Ecto neural progenitor cell (in vitro differentiated cells): ENCODE measurements at places on chromosomes 12 and 14.
A peak's percentile ranks its signal among the peaks of the same experiment; 100 is the strongest.

- DNase-seq: no peak
These were observed 12.1 kb downstream of the SLC10A1 start for GRCh38 chr14:69784942-69785341.

- peak; percentile 88 for DNase-seq
These were observed 45.6 kb upstream of the RIMBP2 start for GRCh38 chr12:130761537-130762318.

DNA sequence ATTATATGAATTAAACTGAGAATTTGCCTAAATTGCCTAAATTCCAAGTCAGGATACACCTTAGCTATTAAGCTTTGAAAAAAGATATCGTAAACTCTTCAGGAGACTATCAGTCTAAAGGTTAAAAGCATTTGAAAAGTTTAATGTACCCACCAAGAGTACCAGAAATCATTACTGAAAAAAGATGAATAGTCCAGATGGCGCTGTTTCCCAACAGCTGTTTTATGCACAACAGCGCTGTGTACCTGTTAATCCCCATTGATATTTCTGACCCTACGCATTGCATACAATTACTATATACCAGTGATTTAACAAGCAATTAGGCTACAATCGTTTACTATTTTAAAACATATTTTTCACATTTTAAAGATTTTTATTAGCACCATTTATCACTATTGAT lies 185.0 kb downstream of the PLCZ1 start:
- DNase-seq: no peak

- DNase-seq: peak; percentile 79
These were observed 1.5 kb upstream of the FZD10 start for GRCh38 chr12:130160711-130161231.

- DNase-seq: no peak
These were observed 20.2 kb downstream of the FGD4 start for GRCh38 chr12:32419520-32419960.

DNA sequence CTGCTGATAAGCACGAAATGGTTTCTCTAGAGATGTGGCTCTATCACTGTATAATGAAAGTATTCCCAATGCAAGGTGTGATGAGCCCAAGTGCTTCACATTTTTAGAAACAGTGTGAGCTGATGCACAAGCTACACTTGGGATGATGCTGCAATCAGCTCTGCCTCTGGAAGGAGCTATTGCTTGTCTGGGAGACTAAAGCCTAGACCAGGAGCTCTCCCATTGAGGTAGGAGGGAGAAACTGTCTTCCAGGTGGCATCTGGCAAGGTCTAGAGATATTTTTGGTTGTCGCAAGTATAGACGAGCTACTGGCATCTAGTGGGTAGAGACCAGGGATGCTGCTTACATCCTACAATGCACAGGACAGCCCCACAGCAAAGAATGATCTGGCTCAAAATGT lies 42.0 kb downstream of the HECTD4 start:
- no peak for DNase-seq

DNA sequence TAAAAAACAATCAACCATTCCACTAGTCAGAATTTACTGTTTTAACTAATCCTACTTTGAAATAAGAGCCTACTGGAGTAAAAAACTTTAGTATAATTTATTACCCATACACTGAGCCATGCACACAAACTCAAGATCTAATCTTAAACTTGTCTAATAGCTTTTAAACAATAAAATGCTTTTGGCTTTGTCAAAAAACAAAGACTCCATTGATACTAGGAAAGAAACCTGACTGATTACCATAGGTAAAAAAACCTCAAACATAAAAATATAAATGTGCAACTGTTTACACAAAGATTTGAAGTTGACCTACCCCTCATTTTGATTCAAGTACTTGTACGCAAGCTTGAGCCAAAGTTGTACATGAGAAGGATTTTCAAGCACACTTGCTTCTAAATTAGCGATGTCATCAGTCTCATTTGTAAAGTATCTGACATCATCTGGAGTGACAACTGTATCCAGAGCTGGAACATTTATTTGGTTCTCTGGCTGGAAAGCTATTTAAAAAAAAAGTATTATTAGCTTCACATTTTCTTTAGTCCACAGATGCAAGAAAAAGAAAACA lies 36.1 kb downstream of the ZFC3H1 start:
- no peak for DNase-seq

- peak; percentile 73 for DNase-seq
These were observed at the start of gene LRFN5 for GRCh38 chr14:41606532-41607303. TSS of gene LRFN5 (plus strand) at chr14:41606876.

DNA sequence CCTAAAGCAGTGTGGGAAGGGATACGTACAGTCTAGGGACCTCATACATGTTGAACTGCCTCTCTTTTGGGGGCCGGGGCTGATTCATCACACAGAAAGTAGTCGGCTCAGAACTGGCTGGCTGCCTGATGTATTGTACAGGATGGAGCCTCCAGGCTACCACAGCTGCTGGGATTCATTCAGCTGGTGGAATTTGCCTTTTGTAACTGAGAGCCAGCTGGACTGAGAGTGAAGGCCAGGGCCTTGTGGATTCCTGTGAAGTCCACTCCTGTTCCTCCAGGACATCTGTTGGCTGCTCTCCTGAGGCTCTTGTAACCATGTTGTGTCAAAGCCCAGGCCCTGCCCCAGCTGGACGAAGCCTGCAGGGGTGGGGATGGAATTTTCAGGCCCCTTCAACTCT lies 116.3 kb upstream of the PRICKLE1 start:
- DNase-seq: peak; percentile 60

- no peak for DNase-seq
These were observed 155.5 kb downstream of the KIF21A start for GRCh38 chr12:39287409-39287808.
